ELR (cell line): ENCODE measurements at places on chromosomes 1 and 21.

DNA sequence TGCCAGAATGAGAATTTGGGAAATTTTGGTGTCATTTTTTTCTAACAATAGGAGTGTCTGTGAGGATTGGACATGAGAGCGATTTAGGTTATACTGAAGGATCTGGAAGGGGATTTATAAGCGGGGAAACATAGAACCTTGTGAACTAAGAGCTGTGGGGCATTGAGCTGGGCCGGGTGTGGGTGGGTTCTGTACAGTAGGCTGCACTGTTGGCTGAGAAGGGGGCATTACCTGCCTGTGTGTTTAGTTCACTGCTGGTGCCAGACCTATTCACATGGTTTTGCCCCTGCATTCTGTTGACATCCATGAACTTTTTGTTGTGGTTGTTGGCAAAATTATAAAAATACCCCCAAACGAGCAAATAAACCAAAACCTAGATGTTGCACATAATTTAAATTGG, 8.8 kb downstream of the PBX1 start:
- DNase-seq: no peak

DNA sequence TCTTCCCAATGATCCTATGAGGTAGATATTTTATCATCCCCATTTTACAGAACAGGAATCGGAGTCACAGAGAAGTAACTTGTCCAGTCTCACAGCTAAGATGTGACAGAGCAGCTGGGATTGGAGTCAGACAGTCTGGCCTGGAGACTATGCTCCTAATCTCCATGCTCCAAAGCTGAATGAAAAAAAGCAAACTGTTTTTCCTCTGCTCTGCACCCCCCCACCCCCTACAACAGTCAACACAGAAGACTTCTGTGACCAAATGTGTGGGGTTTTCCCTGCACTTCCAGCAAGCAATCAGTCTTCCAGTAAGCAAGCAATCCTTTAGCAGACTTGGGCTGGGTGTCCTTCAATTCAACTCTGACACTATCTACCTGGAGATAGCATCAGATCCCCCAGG, 33.2 kb downstream of the KIRREL1 start:
- DNase-seq: no peak

GRCh38 chr1:197210426-197210825, 57.6 kb upstream of the CRB1 start:
- no peak for DNase-seq

GRCh38 chr1:220809704-220810103, 23.0 kb downstream of the MTARC1 start:
- no peak for DNase-seq

DNA sequence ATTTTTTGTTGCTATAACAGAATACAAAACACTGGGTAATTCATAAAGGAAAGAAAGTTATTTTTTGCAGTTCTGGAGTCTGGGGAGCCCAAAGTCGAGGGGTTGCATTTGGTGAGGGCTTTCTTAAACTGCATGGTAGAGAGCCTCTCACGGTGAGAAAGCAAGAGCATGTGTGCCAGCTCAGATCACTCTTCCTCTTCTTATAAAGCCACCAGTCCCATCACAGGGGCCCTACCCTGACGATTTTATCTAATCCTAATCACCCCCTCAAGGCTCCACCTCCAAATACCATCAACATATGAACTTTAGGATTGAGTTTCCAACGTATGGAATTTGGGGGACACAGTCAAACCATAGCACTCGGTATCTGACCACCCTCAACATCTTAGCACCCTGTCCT, 1.0 kb upstream of the STRIP1 start:
- no peak for DNase-seq

DNA sequence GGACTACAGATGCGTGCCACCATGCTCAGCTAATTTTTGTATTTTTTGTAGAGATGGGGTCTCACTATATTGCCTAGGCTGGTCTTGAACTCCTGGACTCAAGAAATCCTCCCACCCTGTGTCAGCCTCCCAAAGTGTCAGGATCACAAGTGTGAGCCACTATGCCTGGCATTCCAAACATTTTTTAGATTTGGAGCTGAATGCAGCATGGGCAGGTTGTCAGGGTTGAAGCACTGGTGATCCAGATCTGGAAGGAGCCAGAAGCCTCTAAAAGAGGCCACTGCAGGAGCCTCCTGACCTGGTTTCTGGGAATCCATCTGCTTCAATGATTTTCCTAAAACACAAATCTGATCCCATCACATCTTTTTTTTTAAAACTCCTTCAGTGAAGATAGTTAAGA, 1.8 kb upstream of the CTPS1 start:
- DNase-seq: peak; percentile 29

DNA sequence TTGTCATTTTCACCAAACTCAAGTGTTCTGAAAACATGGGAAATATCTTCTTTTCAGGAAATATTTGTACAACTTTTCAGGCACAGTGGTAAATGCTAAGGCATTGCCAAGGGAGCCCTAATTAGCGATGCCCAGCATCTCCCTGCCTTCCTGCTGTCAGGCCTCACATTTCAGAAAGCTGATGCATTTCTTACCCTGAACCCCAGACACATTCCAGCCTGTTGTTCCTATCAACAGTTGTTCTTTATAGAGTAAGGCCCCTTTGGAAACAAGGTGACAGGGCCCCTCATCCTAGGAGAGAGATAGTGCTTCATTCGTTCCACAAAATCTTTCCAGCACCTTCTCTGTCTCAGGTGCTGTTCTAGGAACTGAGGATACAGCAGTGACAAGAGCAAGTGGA, 135.9 kb upstream of the COA6 start:
- DNase-seq: no peak

- DNase-seq: no peak
Measured at GRCh38 chr1:22254756-22255155, 111.9 kb upstream of the WNT4 start.

- peak; percentile 40 for DNase-seq
Measured at GRCh38 chr1:91895832-91896556, 10.0 kb upstream of the TGFBR3 start.
